GM18507 (cell line): ENCODE measurements at places on chromosomes 4 and X.

- DNase-seq: no peak
Measured at GRCh38 chrX:27746516-27746915, 61.3 kb upstream of the MAGEB10 start.

DNA sequence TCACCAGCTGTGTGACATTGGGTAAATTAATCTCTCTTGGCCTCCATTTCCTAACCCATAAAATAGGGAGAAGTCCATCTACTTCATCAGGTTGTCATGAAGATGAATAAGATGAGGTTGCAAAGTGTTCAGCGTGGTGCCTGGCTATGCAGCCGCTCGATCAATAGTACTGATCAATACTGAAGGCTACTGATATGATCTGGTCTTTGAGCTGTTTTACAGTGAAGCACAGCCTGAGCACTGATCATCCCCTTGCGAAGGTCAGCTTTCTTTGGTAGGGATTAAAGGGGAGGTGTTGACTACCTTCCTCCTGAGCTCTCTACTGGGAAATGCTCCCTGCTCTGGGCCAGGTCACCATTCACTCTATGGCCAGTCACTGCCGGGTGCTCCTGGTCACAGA is 108.4 kb upstream of the NOCT start:
- no peak for DNase-seq

DNA sequence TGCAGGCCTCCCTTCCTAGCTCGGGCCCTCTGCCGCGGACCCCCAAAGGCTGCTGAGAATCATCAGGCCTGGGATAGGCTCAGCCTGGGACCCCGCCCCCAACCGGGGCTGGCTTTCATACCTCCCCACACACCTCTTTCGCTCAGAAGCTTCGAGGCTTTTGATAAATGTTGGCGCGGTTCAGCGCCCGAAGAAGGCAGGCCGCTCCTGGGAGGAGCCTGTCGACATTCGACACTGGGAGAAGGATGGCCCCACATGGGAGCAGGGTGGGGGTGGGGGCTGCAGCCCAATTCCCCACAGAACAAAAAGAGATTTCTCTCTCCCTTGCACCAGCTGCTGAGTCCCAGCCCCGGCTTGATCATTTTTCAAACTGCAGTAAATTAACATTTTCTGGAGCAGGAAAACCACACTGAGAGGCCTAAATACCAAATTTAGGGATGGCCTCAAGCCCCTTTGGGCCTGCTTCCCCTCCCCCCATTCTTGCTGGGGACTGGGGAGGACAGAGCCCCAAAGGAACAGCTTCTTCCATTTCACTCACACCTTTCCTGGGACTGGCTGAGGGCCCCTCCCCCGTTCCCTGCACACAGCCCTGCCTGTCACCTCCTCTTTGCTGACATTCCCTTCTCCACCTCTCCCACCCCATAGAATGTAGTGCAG is 112.9 kb upstream of the PJA1 start:
- no peak for DNase-seq

GRCh38 chrX:154125391-154126040 is 18.5 kb upstream of the OPN1LW start:
- no peak for DNase-seq

- no peak for DNase-seq
Measured at GRCh38 chr4:79170077-79170476, 155.8 kb downstream of the NAA11 start.

- no peak for DNase-seq
Measured at GRCh38 chr4:40143926-40144508, 52.8 kb upstream of the RHOH start.

GRCh38 chrX:115147220-115147619 is 42.0 kb upstream of the RBMXL3 start:
- no peak for DNase-seq

DNA sequence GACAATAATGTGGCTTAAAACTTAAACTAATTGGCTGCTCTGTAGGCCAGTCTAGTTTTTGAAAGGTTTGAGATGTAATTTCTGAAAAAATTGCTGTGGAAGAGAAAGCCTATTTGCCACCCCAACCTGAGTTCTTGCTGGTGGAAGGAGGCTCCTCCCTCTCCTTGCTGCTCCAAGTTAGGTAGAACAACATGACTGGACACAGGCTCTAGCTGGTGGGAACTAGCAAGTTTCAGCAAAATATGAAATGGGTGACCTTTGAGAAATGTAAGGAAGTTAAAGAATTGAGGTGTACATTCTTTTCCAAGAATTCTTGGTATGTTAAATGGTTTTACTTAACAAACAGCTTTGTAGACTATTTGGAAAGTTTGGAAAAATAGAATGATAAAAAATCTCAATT is 8.0 kb downstream of the RPL34 start:
- no peak for DNase-seq

DNA sequence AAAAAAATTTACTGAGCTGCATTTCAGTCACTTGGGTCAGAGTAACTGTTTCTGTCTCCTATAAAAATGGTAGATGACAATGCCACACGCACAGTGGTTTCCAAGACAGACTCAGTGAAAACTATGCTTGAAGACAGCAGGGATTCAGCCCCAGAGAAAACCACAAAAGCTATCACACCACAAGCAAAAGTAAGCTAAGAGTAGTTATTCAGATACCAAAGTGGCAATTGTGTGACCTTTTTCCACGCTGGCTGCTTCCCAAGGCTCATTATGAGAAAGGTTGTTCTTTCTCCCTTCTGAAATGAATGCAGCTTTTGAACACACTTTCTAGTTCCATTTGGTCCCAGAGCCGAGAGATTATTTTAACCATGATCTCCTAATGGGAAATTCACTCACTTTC is 46.4 kb upstream of the GPM6B start:
- no peak for DNase-seq

- DNase-seq: peak; percentile 5
Measured at GRCh38 chrX:96721354-96721753, 36.7 kb downstream of the DIAPH2 start.

- DNase-seq: no peak
Measured at GRCh38 chrX:149248073-149248625, 257.0 kb downstream of the IDS start.

- no peak for DNase-seq
Measured at GRCh38 chrX:7117587-7117986, 29.9 kb upstream of the STS start.

- no peak for DNase-seq
Measured at GRCh38 chrX:112512509-112512908, 167.2 kb downstream of the LHFPL1 start.

DNA sequence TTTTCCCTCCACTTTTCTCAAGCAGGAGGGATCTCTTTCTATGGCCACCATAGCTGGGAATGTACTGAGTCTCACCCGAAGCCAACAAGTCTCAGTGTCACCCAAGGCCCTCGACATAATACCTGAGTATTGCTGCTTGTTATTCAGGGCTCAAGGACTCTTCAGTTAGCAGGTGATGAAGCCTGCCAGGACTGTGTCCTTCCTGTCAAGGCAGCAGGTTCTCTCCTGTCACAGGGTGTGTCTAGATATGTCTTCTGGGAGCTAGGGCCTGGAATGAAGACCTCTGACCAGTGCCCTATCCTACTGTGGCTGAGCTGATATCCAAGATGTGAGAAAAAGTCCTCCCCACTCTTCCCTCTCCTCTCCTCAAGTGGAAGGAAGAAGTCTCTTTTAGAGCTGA is 391.0 kb upstream of the DIPK2B start:
- no peak for DNase-seq

GRCh38 chrX:115939636-115940160 is 230.8 kb upstream of the AGTR2 start:
- no peak for DNase-seq

DNA sequence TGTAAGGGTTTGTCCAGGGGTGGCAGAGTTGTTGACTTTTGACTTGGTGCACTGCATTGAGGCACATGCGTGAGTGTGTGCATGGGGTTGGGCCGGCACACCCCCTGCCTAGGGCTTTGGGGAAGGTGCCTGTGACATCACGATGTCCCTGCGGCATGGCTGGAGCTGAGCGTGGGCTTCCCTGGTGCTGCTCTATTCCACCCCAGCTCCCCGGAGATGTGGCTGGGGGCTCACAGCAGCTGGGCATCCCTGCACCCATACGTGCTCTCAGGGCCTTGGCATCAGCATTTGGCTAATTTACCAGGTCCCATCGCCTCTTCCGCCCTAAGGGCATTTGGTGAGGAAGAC is 5.7 kb downstream of the PSAPL1 start:
- no peak for DNase-seq

DNA sequence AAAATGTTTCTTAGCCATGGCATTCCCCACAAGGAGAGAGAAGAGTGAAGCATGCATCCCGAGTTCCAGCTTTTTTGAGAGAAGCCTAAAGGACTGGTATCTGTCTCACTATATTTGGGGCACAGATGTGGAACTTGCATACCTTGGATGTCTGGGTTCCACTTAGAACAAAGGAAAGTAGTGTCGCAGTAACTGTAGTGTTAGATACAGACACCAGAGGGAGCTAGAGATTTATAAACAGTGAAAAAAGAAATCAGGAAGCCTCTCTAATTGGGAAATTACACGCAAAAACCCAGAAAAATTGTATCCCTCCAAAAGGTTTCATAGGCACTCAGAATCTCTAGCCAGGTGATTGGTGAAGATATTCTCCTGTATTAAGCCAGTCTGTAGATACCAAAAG is 34.4 kb downstream of the AGTR2 start:
- no peak for DNase-seq

DNA sequence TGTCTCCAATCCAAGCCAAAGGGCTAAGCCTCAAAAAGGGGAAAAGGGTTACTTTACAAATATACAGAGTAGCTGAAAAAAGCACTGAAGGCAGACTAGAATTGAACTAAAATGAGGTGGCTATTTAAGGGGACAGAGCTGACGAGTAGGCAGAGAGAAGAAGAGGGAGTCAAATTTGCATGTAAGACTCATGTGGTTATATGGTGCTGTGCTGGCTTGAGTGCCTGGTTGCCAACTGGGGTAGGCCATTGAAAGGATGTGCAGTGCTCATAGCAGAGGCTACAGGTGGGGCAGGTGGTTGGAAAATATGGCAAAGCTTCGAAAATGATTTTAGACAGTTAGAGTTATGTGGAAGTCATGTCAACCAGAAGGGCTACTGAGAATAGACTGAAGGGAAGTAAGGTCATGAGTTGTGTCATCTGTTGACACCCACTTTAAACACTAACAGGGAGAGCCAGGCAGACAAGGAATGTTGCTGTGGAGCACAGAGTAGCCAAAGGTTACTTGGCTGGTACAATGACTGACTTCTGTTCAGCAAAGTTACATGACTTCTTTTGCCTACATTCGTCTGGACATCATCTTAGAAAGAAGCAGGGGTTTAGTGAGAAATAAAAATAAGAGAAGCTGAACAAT is 1210.4 kb downstream of the ADGRL3 start:
- DNase-seq: no peak

DNA sequence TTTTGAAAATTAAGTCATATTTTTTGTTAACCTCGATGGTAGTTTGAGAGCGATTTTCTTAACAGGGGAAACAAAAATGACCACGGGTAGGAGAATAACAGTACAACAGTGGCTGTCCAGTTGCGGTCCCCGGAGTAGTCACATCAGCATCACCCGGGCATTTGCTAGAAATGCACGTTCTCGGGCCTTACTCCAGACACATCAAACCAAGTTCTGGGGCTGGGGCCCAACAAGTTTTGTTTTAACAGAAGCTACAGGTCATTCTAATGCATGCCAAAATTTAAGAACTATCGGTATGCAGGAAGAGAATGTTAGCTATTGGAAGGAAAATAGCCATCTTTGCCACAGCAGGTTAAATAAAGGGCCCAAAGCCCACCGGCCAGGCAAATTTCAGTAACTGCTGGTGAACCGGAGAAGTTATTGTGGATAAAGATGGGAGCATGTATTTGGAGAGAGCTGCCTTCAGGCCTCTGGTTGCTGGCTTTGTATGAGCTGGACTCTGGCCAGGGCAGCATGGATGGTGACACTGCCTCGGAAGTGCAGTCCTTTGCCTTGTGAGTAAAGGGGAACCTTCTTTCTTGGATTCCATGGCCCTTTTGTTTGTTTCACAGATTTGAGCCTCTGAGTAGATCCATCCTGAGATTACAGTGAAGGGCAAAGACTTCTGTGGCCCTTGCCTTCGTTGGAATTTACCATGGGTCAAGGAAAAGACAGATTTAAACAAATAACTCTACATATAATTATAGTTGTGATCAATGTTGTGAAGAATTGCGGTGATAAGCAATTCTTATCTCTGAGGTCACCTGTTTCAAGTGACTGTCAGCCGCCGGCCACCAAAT is 62.1 kb downstream of the TBC1D14 start:
- DNase-seq: no peak

DNA sequence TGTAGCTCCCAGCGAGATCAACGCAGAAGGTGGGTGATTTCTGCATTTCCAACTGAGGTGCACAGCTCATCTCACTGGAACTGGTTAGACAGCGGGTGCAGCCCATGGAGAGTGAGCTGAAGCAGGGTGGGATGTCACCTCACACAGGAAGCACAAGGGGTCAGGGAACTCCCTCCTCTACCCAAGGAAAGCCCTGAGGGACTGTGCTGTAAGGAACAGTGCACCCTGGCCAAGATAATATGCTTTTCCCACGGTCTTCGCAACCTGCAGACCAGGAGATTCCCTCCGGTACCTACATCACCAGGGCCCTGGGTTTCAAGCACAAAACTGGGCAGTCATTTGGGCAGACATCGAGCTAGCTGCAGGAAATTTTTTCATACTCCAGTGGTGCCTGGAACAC is 216.4 kb upstream of the TET2 start:
- DNase-seq: no peak

- DNase-seq: no peak
Measured at GRCh38 chrX:131841496-131842437, 181.3 kb upstream of the STK26 start.

DNA sequence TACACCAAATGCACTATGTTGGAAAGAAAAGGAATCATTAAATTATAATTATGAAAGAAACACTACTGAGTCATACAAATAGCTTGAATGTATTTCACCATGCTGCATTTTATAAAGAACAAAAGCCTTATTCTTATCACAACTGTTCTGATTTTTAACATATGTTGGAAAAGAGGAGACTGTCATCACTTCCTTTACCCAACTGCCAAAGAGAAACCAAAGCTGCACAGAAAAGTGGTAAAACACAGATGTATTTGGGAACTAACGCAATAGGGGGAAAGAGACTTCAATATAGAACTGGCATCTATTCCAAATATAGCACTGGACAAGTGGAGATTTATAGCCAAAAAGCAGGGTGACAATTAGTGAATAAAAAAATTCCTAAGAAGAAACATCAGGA is 181.0 kb downstream of the SPANXN3 start:
- DNase-seq: no peak
